ENCODE measurements at places on chromosomes 11 and 22. TPM values are rescaled to one million over a fixed set of nuclear protein-coding genes. Genes with fewer than 3 reads are reported as not detected.

Gene OR52D1
- total RNA-seq, result not detected

- no peak overlapping the region for H3K27ac ChIP-seq
- H3K27me3 ChIP-seq, result no peaks in the 10 kb centered on the region
- no peak overlapping the region for H3K4me3 ChIP-seq
Observed at GRCh38 chr11:35061516-35062440, 77.2 kb upstream of the CD44 start.

Gene APOBEC3H
- total RNA-seq, result not detected

Gene CENPM
- not detected for total RNA-seq

Measured in sigmoid colon (tissue), 7 donors.